Astrocyte of the hippocampus (primary cell): ENCODE measurements at places on chromosomes 11 and 22.

DNA sequence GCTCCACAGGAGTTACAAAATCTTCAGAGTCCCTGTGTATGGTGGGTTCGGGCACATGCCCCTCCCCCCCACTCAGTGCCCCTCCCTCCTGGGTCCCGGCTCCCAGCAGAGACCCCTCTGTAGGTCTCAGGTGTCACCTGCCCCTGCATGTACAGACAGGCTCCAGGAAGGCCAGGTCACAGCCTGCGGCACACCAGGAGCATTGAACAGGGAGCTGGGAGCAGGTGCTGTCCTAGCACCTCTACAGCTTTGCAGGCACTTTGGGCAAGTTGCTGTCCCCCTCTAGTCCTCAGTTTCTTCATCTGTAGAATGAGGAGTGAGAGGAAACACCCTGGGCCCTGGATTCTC lies 80.1 kb upstream of the RTL6 start:
- DNase-seq = no peak

DNA sequence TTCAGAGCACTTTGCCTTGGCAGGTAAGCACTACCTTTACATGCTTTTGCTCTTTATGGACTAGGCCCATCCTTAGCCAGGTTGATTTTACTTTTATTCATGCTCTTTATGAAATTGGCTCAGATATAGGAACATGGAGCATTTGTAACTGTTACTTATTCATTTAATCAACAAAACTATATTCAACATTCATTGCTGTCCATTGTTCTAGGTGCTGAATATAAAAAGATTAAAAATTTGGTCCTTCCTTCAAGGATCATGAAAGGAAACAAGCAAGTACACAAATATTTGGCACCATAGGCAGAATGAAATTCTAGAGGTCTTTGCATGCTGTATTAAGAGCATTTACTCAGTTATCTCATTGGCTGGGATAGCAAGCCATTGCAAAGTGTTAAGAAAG lies 161.9 kb upstream of the TTC12 start:
- no peak for DNase-seq

GRCh38 chr11:129643031-129643721 lies 172.5 kb upstream of the TMEM45B start:
- DNase-seq = no peak

GRCh38 chr11:47731475-47731874 lies 16.3 kb upstream of the AGBL2 start:
- no peak for DNase-seq

DNA sequence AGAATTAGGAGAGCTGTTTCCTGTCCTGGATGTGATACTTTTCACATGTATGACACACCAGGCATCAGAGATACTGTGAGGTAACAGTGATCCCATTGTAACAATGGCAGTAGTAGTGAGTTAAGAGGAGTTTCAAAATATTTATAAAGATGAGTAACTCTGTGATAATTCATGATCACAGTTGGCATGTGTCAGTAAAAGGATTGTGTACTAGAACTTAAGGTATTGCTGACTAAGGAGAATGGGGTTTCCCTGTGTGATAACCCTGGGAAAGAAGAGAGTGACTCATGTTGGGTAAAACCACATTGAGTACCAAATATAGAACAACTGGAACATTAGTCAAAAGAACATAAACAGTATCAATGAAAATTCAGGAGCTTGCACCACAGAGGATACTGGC lies 22.9 kb upstream of the SLC5A1 start:
- DNase-seq = peak; percentile 83

DNA sequence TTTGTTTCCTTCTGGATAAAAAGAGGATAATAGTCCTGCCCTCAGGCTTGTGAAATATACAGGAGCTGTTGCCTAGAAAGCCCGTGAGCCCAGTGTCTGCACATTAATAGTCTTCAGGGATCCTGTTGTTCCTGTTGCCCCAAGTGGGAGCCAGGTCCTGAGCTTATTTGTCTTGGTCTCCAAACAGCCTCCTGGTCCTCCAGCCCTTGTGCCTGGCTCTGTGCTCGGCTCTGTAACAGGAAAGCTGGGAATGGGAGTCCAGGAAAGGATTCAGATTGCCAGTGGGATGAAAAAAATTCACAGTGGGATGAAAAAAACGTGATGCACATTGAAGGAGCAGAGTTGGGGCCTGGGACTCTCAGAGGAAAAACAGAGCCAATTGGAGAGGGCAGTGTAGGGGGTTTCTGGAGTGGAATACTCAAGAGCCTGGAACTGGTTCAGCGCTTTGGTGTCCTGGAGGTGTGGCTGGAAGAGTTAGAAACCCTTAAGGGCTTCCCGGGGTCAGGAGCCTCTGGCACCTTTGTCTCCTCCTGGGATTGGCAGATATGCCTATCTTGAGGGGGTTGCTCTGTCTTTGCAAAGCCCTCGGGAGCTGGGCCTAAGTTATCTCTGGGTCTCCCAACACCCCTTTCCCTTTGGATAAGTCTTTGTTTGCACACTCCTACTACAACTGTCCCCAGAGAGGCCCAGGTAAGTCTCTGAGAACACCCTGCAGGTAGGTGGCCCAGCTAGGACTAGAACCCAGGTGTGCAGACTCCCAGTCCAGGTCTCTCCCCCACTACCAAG lies 2.3 kb upstream of the INPPL1 start:
- DNase-seq = no peak

DNA sequence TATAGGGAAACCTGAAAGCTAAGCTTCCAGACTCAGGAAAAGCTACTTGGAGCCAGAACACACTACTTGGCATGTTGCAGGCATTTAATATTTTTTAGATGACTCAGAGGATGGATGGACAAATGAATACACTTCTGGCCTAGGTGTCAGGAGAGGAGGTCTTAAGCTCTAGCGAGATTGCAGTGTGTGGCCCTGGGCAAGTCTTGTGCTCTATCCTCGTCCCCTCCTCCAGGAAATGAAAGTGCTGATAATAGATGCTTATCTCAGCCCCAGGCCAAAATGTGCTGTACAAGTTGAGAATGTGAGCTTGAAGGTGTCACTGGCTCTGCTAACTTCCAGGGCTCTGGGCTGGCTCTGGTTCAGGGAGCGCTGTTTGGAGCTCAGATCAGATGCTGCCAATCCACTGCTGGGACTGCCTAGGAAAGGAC lies 136.3 kb downstream of the PKNOX2 start:
- DNase-seq = peak; percentile 75

GRCh38 chr11:66228521-66228920 lies 39.9 kb upstream of the RAB1B start:
- no peak for DNase-seq

- DNase-seq = no peak
These were observed 198.1 kb upstream of the SEZ6L start for GRCh38 chr22:25970999-25971811.
